ENCODE measurements at places on chromosomes 2 and 18.

- DNase-seq: no peak
Measured at GRCh38 chr2:198065322-198065721, 260.9 kb downstream of the PLCL1 start.

GRCh38 chr2:191359133-191359532, 113.9 kb downstream of the MYO1B start:
- no peak for DNase-seq

GRCh38 chr18:11246495-11247300, 97.3 kb upstream of the PIEZO2 start:
- no peak for DNase-seq

DNA sequence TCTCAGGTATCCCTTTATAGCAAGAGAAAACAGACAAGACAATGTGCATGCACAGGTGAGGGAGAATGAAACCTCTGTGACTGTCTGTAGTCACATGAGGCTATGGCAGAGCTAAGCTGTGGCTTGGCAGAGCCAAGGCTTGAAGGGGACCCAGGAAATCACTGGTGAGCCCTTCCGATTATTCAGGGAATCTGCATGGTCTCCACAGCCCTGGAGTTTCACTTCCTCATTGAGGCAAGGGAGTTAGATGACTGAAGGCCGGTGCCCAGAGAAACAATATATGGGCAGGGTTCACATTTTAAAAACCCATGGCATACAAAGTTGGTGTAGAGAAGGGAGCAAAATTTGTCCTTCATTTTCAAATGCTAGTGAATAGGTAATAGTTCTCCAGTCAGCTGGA, 144.4 kb upstream of the REV1 start:
- DNase-seq: no peak

DNA sequence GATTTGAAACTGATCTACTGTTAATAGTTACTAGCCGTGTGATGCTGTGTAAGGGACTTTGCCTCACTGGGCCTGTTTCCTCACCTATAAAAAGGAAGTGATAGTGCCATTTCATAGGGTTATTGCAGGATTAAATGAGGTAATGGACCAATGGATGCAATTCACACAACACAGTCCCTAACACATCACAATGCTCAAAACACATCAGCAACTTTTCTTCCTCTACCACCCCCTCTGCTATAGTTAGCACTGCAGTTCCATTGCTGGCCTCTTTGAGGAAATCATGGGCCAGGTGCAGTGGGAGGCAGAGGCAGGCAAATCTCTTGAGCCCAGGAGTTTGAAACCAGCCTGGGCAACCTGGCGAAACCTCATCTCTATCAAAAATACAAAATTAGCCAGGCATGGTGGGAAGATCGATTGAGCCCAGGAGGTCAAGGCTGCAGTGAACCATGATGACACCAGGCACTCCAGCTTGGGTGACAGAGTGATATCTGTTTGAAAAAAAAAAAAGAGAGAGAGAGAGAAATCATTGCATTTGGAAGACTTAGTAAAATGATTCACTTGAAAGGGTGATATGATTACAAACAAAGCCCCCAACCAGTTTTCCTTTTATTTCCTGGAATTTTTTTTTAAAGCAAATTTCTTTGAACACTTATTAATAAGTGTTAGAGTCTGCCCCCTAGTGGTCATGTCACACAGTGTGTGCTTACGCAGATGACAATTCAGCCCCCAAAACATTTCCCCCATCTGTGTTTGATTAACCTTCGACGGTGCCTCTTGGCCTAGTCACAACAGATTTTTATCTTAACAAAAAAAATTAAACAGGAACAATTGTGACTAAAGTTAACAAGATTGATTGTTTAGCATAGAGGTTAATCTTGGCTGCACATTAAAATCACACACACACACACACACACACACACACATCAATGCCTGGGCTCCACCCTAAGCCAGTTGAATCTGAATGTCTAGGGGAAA, 88.6 kb upstream of the BCL11A start:
- DNase-seq: peak; percentile 42

DNA sequence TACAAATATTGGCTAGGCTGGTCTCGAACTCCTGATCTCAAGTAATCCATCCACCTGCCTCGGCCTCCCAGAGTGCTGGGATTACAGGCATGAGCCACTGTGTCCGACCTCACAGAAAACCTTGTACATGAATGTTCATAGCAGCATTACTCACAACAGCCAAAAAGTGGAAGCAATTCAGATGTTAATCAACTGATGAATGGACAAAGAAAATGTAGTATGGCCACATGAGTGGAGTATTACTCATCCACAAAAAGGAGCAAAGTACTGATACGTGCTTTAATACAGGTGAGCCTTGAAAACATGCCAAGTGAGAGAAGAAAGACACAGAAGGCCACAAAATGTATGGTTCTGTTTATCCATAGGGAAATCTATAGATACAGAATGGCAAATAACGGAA, 20.6 kb downstream of the CEP192 start:
- DNase-seq: no peak

DNA sequence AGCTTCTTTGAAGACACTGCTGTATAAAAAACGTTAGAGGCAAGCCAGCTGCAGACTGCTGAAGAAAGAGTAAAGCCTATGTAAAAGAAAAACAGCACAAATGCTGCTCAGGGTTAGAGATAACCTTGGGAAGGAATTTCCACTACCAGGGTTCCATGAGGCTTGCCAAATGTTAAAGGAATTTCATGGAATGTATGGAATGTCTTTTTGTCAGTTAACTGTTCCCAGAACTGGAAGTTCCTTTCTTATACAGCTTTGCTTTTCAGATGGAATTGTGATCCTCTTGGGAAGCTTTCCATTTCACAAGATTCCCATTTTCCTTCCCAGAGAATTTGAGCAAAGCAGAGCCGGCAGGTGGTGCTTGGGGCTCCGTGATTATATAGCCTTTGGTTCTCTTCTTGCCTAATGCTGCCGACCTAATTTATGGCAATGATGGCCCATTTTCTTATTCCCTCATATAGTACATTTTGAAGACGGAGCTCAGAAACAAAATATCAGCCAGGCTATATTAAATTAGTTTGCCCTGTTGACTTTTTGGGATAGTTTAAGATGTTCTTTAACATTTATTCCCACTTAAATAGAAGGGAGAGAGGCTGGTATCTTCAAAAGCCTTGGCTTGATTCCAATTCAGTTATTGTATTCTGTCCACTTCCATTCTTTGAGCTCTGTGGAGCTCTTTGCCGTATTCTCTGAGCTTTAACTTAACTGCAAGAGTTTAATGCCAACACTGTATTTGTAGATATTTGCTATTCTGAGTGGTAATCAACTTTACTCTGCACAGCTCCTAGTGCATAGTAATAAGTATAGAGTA, 162.3 kb downstream of the PHLPP1 start:
- peak; percentile 32 for DNase-seq

DNA sequence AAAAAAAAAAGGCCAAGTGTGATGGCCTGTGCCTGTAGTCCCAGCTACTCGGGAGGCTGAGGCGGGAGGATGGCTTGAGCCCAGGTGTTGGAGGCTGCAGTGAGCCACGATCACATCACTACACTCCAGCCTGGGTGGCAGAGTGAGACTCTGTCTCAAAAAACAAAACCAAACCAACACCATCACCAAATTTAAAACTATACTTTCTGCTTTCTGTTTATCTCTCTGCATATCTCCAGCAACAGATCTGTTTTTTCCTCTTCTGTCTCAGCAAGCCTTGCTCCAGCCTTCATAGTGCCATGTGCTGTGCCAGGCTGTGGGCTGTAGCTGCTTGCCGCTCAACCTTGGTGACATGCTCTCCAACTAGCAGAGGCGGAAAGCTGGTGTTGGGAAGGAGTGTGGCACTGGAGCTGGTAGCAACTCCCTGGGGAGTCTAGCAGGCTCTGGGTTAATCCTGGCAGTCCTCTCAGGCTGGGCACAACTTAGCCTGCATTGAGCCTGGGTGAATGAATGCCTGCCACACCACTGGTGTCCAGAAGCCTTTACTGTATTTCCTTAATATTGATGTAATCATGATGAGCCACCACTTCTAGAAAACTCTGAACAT, 204.1 kb downstream of the LDLRAD4 start:
- DNase-seq: no peak

DNA sequence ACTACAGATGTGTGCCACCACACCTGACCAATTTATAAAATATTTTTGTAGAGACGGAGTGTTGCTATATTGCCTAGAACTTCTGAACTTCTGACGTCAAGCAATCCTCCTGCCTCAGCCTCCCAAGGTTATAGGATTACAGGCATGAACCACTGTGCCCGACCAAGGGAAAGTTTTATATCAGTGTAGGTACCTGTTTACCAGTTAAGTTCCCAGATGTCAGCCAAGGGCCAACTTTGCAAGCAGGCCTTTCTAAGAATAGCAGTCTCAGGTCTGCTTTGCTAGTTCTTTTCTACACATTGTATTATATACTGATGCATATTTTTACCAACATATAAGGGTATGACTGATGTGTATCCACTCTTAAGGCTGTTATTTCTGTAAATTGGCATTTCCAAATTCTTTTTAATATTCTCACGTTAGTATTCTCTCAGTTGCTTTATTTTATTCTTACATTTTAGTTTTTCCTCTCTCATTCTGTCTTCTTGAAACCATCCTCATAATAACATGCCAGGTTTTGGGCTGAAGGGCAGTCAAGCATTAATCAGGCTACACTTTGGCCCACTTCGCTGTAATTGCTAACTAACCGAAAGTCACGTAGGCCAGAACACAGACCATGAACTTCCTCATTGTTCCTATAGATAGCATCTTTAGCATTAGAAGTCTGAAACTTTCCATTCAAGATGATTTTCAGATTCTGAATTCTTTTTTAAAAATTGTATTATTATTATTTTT, 25.0 kb upstream of the CXXC1 start:
- DNase-seq: no peak

DNA sequence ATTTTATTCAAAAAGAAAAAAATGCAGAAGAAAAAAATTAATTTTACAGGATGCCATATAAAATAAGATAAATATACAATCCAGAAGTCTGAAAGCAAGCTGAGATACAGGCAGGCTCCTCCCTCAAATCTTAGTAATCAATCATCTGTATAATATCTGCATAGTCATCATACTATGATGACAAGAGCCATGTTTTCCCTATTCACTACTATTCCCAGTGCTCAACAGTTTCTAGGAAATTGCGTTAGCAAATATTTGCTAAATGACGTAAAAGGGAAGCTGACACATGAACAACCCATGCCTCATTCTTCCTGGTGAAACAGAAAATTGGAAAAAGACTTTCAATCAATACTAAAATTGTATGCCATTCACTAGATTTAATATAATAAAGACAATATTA, 793.2 kb downstream of the SUCLG1 start:
- DNase-seq: no peak

GRCh38 chr2:239824866-239825704, 200.1 kb downstream of the NDUFA10 start:
- DNase-seq: no peak

DNA sequence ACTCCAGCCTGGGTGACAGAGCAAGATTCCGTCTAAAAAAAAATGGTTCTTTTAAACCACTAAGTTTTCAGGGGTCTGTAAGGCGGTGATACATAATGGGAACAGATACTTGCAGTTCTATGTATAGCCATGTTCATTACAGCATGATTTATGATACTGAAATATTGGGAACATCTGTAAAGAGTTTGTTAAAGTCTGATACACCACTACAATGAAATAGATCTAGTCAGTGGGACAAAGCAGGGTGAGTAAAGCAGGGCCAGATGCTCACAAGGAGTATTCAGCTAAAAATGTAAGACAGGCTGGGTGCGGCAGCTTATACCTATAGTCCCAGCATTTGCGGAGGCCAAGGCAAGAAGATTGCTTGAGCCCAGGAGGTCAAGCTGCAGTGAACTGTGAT, 6.2 kb upstream of the ING5 start:
- no peak for DNase-seq

GRCh38 chr2:239305222-239305575, 95.6 kb downstream of the HDAC4 start:
- no peak for DNase-seq

DNA sequence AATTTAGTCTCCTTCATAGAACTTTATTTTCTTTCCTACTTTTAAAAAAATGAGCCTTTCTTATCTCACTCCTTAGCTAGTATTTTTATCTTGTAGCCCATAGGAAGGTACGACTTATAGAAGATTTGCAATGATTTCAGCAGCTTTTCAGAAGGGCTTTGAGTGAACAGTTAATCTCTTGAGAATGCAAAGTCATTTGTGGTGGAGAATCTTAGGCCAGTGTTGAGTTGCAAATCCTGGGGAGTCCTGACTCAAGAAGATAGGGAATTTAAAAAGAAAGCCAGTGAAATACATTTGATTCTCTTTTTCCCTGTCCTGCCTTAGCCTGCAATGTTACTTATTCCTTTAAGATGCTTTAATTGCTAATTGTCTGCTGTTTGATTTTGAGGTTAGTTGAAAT, 33.6 kb downstream of the LYPD6 start:
- DNase-seq: no peak

- no peak for DNase-seq
Measured at GRCh38 chr18:69402533-69402989, 1.9 kb downstream of the DOK6 start.

DNA sequence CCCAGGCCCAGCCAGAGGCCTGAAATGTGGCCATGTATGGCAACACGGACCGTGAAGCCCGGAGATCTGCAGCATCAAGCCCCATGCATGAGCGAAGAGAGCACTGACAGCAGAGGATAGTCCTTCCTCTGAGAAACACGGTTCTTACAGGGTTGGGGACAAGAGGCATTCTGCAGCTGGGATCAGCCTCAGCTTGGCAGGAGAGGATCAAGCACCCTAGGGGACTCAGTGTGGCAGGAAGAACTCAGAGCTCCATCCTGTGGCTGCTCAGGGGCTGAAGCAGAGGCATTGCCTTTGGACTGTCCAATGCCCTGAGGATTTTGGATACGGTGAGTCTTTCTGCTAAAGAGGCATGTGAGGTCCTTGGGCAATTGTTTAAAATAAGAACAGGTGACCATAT, 368.7 kb downstream of the ZNF516 start:
- DNase-seq: no peak

DNA sequence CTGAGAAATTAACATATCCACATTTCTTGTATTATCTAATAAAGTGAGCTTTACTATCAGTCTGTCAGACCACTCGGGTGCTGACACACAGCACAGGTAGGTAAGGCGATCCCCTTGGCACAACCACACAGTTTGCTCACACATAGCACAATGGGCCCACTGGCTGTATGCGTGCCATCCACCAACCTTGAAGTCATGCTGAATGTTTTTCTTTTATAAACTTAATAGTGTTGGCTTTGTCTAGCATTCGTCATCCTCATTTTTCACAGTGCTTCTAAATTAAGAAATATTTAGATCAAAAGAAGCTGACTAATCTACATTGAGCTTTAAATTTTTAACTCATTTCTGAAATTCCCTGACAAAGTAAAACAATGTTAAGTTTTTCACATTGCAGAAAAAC, 50.0 kb upstream of the PAPOLG start:
- peak; percentile 93 for DNase-seq

DNA sequence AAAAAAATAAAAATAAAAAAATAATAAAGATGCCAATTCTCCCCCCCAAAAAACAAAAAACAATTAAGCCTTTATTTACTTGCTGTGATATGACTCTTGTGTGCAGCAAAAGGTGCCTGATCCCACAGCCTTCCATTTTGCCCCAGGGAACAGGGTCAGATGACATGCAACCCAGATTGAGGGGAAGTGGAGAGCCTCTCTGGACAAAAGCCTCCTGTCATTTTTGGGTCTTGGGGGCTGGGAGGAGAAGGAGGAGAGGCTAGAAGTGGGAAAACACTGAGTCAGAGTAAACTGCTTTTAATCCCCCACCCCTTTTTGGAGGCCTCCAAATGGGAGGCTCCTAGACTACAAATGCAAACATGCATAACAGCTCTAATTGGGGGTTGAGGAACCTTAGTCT, 46.6 kb upstream of the SCG2 start:
- DNase-seq: peak; percentile 87

Measured in COLO829 (cell line).